ENCODE measurements at places on chromosomes 2 and 18.

DNA sequence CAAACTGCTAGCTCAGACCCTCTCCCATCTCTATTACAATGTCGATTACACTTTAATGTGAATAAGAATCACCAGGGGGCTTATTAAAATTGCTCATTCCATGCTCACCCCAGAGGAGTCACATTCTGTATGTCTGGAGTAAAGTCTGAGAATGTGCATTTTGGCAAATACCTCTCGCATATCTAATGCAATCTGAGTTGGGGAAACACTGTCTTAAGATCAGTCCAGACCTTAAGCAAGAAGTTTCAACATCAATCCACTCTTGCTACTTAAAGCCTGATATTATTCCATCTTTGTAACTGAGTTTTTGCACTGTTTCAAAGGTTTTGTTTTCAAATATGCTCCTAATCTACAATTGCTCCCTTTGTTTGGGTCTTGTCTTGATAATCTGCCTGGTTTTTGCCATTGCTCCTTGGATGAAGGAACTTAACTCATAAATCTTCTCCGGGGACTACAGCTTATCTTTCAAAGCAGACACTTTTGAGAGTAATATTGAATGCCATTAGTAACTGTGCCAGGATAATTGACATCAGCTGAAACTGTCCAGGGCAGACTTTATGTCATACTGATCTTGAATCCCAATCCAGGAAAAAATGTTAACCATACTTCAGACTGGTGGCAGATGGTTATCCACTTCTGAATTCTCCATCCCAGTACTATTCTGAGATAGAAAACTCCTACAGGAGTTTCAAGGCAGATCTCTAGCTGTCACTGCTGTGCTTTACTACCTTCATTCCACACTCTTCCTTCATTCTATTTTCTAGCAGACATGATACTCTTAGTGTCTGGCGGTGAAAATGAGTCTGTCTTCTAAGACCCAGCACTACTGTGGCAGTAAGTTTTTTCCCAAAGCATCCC, 200.9 kb downstream of the ERBB4 start:
- no peak for DNase-seq

GRCh38 chr2:101089942-101090799, 61.0 kb downstream of the TBC1D8 start:
- no peak for DNase-seq

- DNase-seq, result no peak
Measured at GRCh38 chr2:499726-500125, 177.5 kb downstream of the TMEM18 start.

GRCh38 chr2:122651780-122652179, 896.3 kb downstream of the TSN start:
- no peak for DNase-seq

GRCh38 chr18:62529597-62529996, 6.8 kb downstream of the ZCCHC2 start:
- no peak for DNase-seq
